ENCODE measurements at places on chromosomes 2 and 18.

GRCh38 chr2:45261746-45262145 is 252.5 kb upstream of the SIX2 start:
- no peak for DNase-seq

GRCh38 chr2:109511168-109511567 is 102.6 kb downstream of the SEPTIN10 start:
- no peak for DNase-seq

DNA sequence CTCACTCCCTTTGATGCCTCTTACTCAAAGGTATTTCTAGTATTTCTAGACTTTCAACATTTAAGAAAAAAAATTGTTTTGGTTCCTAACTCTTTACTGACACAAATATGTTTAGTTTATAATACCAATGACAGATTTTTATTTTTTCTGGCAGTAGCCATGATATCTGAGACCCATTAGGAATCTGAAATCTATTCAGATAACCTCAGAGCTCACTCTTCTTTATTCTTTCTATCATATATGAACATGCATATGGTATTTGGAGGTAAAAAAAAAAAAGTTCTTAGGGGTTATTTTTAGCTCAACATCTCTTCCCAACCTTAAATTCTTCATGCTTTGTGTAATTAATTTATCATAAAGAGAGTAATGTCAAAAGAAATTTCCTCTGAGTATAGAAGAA is 465.5 kb downstream of the CDH2 start:
- DNase-seq, result no peak

GRCh38 chr2:144456680-144457079 is 63.2 kb downstream of the ZEB2 start:
- DNase-seq, result no peak

DNA sequence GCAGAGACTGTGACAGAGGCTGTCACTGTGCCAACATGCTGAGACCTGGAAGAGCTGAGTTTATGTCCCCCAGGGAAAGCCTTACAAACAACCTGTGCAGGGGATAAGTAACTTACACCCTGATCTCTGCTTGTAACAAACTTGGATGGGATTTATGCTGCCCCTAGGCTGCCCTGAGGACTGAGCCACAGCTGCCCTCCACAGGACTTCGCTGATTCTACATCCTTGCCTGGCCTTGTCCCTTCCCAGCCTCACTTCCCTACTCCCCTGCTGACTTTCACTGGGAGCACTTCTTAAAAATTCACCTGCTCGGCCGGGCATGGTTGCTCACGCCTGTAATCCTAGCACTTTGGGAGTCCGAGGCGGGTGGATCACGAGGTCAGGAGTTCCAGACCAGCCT is 45.9 kb upstream of the ASAP2 start:
- no peak for DNase-seq

DNA sequence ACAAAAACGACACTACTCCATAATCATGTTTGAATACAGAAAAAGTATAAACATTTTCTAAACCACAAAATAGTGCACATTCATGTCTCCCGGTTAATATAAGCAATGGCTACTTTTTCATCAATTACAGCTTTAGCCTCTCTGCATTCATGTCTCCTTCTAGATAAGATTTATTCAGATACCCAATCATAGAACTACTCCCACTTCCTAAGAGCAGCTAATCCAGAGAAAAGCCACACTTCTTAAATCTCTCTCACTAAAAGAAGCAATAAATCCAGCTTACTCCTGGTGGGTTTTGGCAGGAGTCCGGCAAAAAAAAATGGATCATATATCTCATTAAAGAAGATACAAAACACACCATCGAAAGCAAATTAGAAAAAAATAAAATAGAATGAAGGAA is 20.1 kb downstream of the DSEL start:
- DNase-seq, result no peak

DNA sequence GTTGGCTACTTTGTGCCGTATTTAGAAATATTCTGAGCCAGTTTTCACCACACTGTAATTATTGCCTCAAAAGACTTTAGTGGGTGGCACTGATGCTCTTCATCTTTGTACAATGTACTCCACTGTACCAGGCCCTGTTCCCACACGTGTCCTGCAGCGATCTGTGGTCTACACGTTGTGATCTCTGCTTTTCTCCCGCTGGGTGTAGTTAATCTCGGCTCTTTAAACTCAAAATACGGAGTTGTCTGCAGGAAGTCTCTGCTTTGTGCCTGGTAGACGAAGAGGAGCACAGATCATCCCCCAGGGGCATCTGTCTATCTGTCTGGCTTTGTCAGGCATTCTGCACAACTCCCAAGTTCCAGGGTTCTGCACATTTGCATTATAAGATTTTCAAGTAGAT is 12.1 kb upstream of the GREB1 start:
- DNase-seq, result no peak

- no peak for DNase-seq
Observed at GRCh38 chr2:128606837-128607236, 288.2 kb upstream of the HS6ST1 start.

DNA sequence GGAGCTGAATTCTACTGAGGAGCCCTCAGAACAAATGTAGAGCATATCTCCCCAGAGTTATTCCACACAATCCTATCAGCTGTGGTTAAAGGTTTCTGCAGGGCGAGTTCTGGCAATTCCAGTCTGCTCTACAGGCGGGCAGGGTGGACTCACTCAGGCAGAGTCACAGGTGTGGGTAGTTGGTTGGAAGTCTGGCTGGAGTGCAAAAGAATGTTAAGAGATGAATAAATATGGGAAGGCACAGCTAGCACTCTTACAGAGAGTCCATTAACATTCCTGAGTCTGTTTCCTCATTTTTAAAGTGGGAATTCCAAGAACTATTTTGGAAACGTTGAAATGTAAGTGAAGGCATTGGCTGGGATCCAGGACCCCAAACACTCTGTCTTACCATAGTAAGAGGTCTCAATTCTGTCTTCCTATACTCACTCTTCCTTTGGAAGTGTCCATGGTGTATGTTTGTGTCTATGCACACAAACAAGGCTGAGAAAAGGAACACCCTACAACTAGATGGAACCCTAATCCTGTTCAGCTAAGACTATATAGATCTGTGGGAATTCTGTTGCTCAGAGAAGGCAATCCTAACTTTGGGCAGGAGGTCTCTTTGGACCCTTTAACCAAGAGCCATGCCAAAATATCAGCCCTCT is 63.3 kb upstream of the AQP4 start:
- no peak for DNase-seq

DNA sequence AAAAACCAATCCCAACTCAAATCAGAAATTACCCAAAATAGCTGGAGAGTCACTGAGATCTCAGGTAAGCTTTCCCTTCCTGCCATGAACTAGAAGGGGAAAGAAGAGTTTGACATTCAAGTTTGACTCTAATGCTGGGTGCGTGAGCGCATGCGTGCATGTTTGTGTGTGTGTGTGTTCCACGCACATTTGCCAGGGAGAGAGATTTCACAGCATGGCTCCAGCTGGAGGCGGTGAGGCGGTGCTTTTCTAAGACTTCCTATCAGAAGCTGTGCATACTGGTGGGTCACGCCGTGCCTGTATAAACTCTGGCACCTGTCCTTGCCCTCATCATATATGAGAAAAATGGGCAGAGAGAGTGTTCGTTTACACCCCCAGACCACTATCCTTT is 116.2 kb downstream of the MSH2 start:
- no peak for DNase-seq

GRCh38 chr2:28322981-28323396 is 69.7 kb upstream of the FOSL2 start:
- no peak for DNase-seq

DNA sequence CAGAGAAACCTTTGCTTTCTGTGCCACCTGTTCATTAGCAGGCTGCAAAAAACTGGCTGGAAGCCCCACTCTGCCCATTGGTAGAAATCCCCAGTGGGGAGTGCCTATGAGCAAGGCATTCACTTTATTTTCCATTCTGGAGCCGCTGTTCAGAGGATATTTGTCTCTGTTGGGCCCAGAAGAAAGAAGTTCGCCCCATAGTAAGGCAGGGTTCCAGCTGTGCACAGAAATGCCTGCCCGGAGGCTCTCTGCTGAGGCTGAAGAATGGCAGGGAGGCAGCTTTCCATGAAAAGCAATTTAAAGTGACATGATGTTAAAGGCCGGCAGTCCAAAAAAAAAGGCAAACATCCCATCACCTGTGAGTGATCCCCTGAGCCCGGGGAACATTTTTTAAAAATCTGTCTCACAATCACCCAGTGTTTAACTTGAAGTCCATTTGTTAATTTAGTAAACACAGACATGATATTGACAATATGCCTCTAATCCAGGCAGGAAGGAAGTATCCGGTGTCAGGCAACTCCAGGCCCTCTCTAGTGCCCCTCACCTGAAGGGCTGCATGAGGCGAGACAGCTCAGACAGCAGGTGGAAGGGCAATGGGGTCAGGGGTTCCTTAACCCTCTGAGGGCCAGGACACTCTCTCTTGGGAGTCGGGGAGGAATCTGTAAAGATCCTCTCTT is 265.1 kb upstream of the SIX2 start:
- no peak for DNase-seq

- no peak for DNase-seq
Observed at GRCh38 chr2:17036361-17036760, 370.7 kb upstream of the CYRIA start.

DNA sequence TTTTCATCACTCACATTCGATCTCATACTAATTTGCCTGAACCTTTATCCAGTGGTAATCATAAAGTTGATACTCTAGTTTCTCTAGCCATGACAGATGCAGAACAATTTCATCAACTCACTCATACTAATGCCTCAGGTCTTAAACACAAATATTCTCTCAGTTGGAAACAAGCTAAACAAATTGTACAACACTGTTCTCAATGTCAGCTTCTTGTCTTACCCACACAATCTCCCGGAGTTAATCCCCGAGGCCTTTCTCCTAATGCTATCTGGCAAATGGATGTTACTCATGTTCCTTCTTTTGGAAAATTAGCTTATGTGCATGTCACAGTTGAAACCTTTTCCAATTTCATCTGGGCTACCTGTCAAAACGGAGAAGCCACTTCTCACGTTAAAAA is 11.5 kb upstream of the CNOT11 start:
- no peak for DNase-seq

DNA sequence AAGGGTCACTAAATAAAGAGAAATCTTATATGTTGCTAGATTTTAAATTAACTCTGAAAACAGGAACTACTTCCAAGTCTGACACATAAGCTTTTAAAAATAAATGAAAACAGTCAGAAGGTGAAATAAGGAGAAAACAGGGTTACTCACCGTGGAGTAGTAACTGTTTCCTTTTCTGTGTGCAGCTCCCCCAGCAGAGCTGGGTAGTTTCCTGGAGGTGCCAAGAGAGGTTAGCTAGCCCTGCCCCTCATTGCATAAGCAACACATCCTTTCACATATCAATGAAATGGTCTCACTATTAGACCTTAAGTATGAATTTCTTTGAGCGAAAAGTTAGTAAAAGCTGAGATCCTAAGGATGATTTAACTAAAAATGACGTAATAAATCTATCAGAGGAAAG is 54.0 kb upstream of the GPR75 start:
- DNase-seq, result peak; percentile 25

DNA sequence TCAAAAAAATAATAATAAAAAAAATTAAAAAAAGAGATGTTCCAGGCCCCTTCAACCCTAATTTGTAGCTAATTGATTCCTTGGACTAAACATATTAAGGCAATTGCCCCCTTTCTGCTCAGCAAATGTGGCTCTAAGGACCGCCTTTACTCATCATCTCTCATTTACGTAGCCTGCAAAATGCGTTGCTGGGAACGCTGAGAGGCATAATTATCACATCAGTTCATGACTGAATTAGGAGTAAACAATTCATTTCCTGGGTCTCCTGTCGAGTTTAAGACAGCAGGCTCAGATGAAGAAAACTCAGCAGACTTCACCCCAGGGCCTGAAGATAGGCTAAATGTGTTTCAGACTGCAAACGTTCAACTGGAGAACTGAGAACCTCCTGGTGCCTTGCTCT is 413.5 kb downstream of the NBAS start:
- no peak for DNase-seq

DNA sequence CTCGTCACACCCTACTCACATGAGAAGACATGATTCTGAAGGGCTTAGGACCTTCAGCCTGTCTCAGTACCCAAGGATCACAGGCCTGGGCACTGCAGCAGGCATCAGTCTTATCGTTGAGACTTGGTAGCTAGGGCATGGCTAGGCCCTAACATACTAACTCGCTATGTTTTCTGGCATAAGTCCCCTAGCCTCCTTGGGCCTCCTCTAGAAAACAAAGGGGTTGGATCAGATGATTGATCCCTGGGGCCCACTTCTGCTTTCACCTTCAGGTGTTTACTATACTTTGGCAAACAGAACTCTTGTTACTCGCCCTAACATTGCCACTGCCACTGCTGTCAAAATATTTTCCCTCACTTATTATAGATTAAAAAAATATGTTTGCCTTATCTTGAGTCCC is 44.2 kb downstream of the VSNL1 start:
- no peak for DNase-seq

DNA sequence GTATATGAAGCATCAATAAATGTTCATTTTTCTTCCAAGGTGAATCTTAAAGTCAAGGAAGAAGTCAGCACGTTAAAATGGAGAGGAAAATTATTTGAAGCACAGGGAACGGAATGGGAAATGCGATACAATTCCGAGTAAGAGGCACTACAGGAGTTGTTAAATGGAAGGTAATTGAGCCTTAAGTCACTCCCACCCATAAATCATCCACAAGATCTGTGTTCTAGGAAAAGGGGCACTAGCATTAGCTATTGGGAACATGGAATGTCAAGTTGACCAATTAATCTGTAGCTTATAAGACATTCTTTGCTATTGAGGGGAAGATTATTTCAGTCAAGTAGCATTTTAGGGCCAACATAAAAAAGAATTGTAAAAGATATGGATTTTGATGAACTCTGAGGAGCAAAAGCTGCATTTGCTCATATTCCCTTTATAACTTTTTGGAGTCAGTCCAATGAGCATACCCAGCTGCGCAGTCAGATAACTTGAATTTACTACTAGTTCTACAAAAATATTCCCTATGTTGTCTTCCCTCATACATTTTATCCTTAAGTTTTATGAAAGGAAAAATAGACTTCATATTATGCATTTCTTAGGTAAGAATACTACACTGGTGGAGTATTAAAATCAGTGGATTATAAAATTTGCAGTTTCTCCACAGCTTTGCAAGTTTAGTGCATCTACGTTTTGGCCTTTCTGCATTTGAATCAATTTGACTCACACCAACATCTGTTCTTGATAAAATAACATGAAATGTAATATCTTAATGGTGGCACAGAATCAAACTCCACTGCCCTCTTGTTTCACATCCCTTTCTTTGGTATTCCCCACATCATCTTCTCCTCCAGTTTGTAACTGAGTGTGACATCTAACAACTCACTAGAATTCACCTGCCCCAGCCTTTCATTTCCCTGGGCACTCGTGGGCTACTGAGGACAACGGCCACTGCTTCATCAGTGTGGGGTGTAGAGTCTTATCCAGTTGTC is 95.6 kb downstream of the SP3 start:
- DNase-seq, result no peak

- DNase-seq, result no peak
Observed at GRCh38 chr2:158999458-158999857, 31.0 kb downstream of the TANC1 start.

GRCh38 chr2:151968770-151969470 is 129.9 kb downstream of the CACNB4 start:
- DNase-seq, result no peak

GRCh38 chr2:38243186-38243880 is 133.7 kb downstream of the ATL2 start:
- DNase-seq, result no peak

GRCh38 chr2:199195927-199196502 is 261.7 kb downstream of the SATB2 start:
- DNase-seq, result no peak

Measured in stimulated activated CD4-positive, alpha-beta T cell treated with anti-CD3 and anti-CD28 coated beads, Interleukin-15, amount 100 ng/mL, for 48 hours (primary cell).